ENCODE measurements at places on chromosomes 12 and 14.
A peak's percentile ranks its signal among the peaks of the same experiment; 100 is the strongest.

- DNase-seq, result no peak
These were observed 265.3 kb upstream of the PLEKHG7 start for GRCh38 chr12:92437452-92437851.

DNA sequence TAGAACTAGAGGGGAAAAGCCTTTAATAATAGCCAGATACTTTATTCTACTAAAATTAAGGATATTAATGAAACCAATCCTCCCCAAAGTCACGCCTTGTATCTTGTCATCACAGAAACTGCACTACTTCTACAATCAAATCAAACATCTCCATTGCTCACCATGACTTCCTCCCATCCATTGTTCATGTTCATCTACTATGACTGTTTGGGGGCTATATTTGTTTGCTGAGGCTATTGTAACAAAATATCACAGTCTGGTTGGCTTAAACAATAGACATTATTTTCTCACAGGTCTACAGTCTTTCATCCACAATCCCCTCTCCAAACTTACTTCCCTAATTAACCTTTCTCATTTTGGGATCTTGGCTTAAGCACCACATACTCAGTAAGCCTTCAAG, 193.6 kb upstream of the FSCB start:
- DNase-seq, result no peak

DNA sequence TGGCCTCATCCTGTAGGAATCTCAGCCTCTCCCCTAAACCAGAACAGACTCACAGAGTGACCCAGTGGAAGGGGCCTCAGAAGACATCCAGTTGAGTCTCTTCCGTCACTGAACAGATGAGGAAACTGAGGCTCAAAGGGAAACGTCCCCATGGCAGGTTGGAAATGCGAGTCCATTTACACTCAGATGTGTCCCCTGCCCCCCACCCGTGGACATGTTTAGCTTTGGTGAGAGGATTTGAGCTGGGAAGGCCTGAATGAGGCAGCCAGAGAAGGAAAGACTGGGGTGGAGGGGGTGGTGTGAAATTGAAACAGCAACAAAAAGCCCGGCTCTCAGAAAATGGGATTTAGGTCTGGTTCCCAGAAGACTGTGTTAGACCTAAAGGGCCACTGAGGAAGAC, 1.7 kb downstream of the FAIM2 start:
- no peak for DNase-seq

GRCh38 chr14:105537580-105538474, 11.4 kb downstream of the TMEM121 start:
- peak; percentile 55 for DNase-seq

DNA sequence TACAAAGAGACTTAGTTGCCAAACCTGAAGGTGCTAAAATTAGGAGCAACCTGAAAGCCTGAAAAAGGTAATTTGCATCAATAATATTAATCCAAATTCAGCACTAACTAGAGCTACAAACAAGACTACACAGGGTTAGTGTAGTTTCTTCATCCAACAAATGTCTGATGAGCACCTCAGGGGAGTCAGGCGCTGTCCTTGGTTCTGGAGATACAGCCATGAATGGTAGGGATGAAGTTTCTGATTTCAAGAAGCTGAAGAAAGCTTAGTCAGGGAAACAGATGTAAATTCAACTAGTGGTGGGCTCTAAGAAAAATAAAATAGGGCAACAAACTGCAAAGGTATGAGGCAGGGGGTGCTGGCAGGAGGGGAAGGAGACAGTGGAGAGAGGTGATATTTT, 266.3 kb downstream of the GLT1D1 start:
- no peak for DNase-seq

DNA sequence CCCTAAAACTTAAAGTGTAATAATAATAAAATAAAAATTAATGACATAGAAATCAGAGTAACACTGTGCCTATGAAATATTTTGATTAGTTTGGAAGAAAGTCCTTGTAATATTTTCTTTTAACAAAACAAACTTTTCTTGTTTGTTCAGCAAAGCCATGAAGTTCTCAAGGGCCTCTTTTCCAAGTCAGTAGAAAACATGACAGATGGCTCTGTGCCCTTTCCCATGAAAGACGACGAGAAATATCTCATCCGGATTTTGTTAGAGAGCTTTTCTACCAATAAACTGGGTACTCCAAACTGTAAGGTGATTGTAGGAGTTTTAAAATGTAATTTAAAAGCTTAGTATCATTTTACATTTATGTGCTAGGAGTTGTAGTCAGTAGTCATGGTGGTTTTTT, 54.5 kb upstream of the ASPG start:
- DNase-seq, result no peak

- no peak for DNase-seq
These were observed 35.5 kb downstream of the TCTN1 start for GRCh38 chr12:110649341-110649847.

GRCh38 chr14:46490238-46490685, 161.3 kb downstream of the RPL10L start:
- peak; percentile 18 for DNase-seq

DNA sequence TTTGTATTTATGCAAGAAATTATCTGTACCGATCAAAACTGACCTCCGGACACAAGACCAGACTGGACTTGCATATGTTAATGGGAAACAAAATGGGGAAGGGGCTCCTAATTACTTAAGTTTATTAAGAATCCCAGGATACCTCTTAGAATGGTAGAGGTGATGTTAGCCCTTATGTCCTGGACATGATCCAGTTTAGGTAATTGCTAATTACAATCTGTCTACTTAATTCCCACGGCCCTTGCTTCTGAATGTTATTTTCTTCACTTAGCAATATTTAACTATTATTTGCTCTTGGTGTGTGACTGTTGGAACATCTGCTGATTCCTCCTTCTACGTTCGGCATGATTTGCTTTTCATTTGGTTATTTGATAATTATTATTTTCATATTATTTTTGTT, 644.0 kb downstream of the DIO2 start:
- DNase-seq, result no peak

- DNase-seq, result peak; percentile 32
These were observed 496 bp downstream of the PPP2R5C start for GRCh38 chr14:101761881-101762529.

- no peak for DNase-seq
These were observed 4.8 kb upstream of the DTX1 start for GRCh38 chr12:113051759-113052158.

GRCh38 chr12:105474672-105475071, 144.2 kb downstream of the C12orf75 start:
- peak; percentile 5 for DNase-seq

DNA sequence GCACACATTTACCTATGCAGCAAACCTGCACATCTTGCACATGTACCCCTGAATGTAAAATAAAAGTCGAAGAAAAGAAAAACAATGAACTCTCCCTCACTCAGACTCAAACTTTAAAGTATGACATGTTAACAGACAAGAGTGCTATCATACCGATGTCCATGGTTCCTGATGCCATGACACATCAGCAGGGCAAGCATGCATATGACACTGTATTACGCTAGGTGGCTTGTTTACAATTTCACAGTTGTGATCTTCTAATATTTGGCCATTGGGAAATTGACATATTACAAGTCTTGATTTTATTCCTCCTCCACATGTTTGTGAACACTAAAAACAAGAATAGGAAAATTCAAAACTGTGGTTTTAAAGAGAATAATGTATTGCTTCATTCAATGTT, 126.6 kb downstream of the ADAMTS20 start:
- no peak for DNase-seq

DNA sequence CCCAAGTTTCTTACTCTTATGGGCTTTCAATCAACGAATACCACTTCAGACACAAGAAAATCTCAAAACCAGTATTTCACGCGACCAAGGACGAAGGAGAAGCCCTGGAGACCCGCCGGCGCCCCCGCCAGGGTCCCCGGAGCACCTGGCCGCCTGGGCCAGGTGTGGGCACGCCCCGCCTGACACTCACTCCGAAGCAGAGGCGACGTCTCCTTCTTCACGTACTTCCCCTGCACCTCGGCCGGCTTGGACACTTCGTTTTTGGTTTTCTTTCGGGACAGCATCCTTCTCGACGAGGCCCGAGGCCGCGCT, 466 bp downstream of the SAV1 start:
- no peak for DNase-seq

- DNase-seq, result no peak
These were observed at the start of gene SRRM4 for GRCh38 chr12:118981285-118982211. SRRM4 (plus strand) TSS chr12:118981541; CDS start chr12:118981883, 342 bp downstream.

DNA sequence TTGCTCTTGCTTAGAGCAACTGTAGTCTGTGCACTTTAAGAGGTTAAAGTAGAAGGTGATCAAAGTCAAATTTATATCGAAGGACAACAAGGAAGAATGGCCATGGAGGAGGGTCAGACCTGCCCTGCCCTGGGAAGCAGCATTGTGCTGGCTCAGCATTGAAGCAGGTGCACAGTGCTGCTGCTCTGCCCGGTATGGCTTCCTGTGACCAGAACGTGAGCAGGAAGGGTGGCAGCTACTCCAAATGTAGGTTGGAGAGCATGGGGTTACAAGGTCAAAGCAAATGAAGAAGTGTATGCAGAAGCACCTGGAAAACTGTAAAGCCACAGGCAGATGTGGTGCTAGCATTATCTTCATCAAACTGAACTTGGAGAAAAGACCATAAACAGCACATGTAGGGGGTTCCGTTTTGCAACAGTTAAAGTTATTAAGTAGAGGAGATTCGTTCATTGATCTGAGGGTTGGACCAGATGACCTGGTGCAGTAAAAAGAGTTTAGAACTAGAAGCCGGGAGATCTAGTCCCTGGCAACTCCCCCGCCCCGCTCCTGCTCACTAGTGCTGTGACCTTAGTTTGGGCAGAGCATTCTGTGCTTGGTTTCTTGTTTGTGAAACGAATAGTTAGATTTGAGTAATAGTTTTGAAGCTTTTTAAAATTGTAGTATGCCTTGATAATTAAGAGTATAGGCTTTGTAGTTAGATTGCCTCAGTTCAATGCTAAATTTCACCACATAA, 84.2 kb downstream of the SCN8A start:
- DNase-seq, result no peak

- DNase-seq, result no peak
These were observed 161.7 kb upstream of the RTL1 start for GRCh38 chr14:101065246-101065645.

DNA sequence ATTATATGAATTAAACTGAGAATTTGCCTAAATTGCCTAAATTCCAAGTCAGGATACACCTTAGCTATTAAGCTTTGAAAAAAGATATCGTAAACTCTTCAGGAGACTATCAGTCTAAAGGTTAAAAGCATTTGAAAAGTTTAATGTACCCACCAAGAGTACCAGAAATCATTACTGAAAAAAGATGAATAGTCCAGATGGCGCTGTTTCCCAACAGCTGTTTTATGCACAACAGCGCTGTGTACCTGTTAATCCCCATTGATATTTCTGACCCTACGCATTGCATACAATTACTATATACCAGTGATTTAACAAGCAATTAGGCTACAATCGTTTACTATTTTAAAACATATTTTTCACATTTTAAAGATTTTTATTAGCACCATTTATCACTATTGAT, 185.0 kb downstream of the PLCZ1 start:
- DNase-seq, result no peak

- peak; percentile 63 for DNase-seq
These were observed 1.7 kb upstream of the NRIP2 start for GRCh38 chr12:2836574-2836973.

DNA sequence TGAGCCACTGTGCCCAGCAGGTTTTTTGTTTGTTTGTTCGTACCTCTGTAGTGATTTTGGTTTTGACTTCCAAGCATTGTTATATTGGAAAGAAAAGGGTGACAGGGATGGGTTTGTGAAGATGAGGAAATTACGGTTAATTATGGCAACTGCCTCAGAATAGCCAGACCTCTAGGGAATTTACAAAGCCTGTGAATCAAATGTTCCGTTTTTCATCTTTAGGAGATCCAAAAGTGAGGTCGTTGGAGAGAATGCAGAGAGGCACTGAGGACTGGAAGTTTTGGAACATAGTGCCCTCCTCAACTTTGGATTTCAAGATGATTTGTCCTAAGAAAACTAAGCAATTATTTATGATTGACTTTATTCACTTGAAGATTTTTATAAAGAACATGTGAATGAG, 54.5 kb upstream of the EVL start:
- no peak for DNase-seq

- DNase-seq, result no peak
These were observed 99.6 kb downstream of the DYRK2 start for GRCh38 chr12:67747869-67748742.

DNA sequence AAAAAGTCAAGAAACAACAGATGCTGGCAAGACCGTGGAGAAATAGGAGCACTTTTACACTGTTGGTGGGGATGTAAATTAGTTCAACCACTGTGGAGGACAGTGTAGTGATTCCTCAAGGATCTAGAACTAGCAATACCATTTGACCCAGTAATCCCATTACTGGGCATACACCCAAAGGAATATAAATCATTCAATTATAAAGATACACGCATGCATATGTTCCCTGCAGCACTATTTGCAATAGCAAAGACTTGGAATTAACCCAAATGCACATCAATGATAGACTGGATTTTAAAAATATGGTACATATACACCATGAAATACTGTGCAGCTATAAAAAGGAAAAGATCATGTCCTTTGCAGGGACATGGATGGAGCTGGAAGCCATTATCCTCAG, 18.0 kb upstream of the CATSPERB start:
- no peak for DNase-seq

- no peak for DNase-seq
These were observed 88.9 kb upstream of the FRMD6 start for GRCh38 chr14:51562816-51563215.

GRCh38 chr14:50734950-50735695, 67.0 kb upstream of the SAV1 start:
- DNase-seq, result no peak

GRCh38 chr12:53530061-53530460, 22.8 kb upstream of the NPFF start:
- no peak for DNase-seq

GRCh38 chr12:27437839-27438238, 8.7 kb upstream of the SMCO2 start:
- DNase-seq, result peak; percentile 79

DNA sequence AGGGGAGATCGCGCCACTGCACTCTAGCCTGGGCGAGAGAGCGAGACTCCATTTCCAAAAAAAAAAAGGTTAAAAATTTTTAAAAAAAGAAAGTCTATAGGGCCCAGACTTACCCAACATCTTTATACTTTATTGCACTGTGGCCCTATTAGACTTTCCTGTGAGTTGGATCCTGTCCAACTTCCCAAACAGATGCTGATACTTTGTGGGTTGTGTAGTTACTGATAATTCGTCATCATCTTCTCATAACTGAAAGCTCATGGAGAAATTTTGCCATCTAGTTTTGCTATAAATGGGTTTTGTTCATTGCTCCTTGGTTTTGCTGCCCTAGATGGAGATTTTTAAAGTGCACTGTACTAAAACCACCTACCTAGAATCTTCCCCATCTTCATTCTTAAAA, 31.1 kb downstream of the APOBEC1 start:
- DNase-seq, result peak; percentile 46

- DNase-seq, result peak; percentile 83
These were observed 166.1 kb upstream of the CCND2 start for GRCh38 chr12:4107436-4107878.

- no peak for DNase-seq
These were observed 27.0 kb upstream of the SLC2A14 start for GRCh38 chr12:7899755-7900154.

- no peak for DNase-seq
These were observed 146.4 kb upstream of the LMNTD1 start for GRCh38 chr12:25699454-25699853.
